ENCODE measurements at places on chromosomes 6 and 20.
A peak's percentile ranks its signal among the peaks of the same experiment; 100 is the strongest.

- DNase-seq, result no peak
Measured at GRCh38 chr6:80250391-80250997, 144.0 kb downstream of the BCKDHB start.

- DNase-seq, result no peak
Measured at GRCh38 chr6:57256541-57256940, 34.4 kb upstream of the RAB23 start.

DNA sequence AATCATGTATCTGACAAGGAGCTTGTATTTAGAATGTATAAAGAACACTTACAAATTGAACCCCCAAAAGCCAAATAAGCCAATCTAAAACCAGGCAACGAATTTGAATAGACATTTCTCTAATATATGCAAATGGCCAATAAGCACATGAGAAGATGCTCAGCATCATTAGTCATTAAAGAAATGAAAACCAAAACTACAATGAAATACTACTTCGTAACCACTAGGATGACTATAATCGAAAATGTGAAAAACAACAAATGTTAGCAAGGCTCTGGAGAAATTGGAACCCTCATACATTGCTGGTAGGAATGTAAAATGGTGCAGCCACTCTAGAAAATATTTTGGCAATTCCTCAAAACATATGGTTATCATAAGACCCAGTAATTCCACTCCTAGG is 105.8 kb upstream of the TOP1 start:
- DNase-seq, result no peak

GRCh38 chr20:43904827-43905177 is 9.8 kb upstream of the TOX2 start:
- no peak for DNase-seq

- DNase-seq, result no peak
Measured at GRCh38 chr6:35492258-35492973, 4.5 kb downstream of the TEAD3 start.

DNA sequence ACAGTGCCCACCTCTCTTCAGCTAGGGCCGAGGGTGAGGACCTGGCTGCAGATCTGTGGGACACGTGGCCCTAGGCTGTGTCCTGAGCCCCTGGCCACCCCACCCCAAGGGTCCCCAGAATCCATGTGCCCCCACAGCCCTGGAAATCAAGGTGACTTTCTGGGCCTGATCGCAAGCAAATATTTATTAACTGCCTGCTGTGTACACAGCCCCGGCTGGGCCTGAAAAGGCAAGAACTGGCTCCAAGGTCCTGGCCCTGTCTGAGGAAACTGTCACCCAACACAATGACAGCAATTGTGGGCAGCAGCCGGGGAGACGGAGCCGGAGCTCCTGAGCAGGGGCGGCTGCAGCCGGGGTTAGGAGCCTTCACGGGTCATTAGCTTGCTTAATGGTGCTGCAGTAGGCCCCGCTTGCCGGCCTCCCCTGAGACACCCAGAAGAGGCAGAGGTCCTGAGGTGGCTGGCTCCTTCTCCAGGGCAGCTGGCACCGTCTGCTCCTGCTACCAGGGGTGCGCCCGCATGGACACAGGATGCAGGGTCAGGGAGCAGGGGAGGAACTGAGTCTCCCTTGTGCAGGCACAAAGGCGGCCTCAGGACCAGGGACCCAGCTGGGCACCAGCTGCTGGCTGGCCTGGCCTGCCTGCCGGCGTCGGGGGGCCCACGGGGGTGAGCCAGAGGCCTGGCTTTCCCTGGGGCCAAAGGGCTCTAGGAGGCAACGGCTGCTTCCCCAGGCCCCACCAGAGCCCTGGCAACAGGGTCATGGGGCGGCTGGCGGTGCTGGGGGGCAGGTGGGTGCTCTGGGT is 24.1 kb downstream of the NPEPL1 start:
- DNase-seq, result no peak

DNA sequence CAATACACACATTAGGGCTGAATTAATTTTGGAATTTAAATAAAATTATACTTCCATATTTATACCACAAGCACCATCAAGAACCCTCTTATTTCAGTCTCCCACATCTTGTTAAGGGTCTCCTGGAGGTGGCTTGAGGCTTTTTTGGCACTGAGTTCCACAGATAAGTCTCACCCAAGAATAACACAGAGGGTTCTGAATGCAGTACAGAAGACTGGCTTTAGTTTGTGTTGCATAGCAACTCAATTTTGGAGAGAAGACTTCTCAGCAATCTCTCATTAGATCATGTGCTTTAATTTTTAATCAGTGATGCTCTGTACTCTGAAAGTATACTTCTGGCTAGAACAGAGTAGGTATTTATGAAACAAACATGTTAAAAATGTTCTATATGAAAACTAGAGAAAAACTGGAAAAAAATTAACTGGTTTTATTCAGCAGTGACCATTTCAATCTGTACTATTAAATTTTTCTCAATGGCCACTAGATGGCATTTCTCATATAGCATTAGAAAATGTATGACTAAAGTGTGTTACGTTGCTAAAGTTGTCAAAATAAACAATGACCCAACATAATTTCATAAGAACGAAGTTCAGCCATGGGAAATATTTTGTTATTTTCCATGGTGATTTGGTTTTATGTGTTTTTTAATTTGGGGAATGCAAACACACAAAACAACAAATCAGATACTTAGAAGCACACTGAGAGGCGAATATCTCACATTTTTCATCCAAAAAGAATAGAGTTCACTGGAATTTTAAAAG is 32.7 kb upstream of the MAP7 start:
- DNase-seq, result no peak

GRCh38 chr20:42955713-42956112 is 234.0 kb downstream of the PTPRT start:
- no peak for DNase-seq

DNA sequence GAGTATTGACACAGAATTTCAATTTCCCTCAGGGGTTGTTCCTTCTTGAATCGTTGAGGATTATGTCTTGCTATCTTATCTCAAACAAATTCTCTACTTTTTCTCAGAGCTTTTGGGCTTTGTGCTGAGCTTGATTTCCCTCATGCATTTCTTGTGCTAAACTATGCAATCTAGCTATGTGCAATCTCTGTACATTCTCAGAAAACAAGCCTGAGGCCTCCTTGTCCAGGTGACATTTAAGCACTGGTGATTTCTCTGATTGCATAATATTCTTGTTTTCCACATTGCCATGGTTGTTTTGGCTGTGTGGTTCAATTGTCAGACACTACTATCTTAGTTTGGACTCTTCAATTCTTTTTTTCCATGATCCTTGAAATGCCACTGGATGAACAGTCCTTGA is 81.2 kb upstream of the MAN1A1 start:
- DNase-seq, result no peak

GRCh38 chr6:28982476-28983266 is 22.4 kb downstream of the ZNF311 start:
- no peak for DNase-seq

DNA sequence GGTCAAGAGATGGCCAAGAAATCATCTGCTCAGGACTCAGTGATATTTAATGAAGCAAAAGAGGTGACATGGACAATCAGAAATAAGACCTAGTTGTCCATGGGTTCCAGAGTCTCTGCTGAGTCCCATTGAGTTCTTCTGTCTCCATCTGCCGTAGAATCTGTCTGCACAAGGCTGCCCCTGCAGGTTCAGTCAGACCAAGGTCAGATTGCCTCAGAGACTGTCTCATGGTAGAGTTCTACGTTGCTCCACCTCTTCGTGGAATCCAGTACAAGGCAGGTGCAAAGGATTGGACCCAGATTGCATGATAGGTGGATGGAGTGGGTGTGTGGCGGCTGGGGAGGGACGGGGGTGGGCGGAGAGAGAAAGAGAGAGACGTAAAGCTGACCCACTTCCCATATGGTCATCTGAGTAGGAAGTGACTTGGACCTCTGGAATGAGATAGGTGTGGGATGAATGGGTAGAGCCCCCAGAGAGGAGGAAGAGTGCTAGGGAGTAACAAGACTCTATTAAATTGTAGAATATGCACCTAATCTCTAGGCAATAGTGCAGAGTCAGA is 75.3 kb downstream of the SOBP start:
- DNase-seq, result no peak

GRCh38 chr20:63023936-63024571 is 17.3 kb upstream of the BHLHE23 start:
- no peak for DNase-seq

DNA sequence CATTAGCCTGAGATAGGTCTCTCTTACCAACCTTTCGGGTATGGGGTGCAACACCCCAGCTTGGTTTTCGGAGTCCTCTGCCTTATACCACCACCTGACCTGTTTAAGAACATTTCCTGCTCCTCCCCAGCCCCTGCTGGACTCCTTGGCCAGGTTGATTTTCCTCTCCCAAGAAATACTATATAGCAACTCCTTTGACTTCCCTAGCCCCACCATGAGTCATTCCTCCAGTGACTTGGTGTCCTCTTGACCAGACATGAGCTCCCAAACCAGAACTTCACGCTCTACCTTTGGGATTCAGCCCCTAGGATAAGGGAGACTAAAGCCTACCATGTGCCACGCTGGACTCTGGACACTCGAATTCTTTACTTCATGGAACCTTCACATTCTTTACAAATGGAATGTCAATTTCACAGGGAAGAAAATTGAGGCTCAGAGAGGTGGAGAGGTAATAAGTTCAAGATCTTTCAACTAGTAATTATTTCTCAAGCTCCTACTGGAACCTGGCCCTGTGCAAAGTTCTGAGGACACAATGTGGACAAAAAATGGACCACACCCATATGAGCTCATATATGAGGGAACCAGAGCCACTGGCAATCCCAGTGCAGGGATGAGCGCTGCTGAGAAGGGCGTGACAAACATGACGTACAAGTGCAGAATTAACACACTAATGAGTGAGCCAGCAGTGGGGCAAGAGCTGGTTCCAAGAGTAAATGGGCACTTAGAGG is 48.2 kb downstream of the SIRPA start:
- DNase-seq, result no peak

- no peak for DNase-seq
Measured at GRCh38 chr20:19515074-19515473, 243.0 kb upstream of the RIN2 start.

DNA sequence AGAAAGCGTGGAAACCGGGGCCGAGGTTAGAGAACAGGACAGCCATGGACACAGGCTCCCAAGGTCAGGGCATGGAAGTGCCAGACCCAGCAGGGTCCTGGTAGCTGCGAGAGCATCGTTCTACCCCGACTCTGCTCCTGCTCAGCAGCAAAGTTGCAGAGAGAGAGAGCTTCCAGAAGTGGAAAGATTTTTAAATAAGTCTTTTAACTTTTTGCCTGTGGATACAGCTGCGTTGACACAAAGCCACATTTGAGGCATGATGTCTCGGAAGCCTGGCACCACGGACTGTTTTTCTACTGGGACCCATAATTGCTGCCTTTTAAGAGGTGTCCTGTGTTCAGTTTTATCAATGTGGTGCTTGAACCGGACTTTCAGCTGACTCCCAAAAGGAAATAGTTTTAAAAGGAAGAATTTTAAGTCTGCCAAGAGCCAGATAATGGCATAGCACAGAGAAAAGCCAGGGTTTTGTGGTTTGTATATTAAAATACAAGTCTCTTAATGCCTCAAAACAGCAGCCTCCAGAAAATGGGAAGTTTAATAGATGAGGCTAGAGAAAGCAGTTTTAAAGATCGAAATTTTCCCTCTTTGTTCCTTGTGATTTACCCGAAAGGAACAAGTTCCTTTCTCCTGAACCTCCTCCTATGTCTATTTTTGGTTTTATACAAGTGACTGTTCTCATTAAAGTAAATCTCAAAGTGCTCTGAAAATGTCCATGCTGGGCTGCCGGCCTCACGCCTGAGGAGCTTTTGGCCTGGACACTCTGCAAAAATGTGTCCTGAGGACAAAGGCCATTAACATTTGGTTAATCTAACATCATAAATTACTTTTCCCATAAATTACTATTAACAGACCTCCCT is 91.5 kb downstream of the RIN2 start:
- no peak for DNase-seq

DNA sequence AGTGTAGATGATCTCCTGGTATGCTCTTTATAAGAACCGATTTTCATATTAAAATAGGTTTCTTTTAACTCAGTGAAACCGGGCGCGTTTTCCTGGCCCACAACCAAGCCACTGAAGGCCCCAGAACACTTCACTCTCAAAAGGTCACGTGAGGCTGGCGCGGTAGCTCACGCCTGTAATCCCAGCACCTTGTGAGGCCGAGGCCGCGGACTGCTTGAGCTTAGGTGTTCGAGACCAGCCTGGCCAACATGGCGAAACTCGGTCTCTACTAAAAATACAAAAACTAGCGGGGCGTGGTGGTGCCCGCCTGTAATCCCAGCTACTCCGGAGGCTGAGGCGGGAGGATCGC is 402 bp upstream of the TAF8 start:
- DNase-seq, result no peak

DNA sequence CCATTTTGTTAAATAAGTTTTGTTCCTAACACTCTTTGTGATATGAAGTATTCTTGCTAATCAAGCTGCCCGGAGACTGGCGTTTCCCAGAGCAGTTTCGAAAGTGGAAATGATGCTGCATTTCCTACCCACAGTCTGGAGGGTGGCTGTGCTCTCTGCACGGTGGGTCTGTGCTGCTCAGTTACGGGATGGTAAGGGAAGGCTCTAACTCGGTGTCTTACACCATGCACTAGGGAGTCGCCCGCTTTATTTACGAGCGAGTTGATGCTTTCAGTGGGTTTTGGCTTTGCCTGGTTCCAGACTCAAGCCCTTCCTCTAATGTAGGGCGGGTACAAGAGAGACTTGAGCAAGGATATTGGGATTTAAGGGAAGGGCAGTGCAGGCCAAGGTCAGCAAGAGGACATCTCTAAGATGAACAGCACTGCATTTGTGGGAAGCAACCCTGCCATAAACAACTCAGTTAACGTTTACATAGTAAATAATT is 180.1 kb upstream of the AKAP12 start:
- no peak for DNase-seq

DNA sequence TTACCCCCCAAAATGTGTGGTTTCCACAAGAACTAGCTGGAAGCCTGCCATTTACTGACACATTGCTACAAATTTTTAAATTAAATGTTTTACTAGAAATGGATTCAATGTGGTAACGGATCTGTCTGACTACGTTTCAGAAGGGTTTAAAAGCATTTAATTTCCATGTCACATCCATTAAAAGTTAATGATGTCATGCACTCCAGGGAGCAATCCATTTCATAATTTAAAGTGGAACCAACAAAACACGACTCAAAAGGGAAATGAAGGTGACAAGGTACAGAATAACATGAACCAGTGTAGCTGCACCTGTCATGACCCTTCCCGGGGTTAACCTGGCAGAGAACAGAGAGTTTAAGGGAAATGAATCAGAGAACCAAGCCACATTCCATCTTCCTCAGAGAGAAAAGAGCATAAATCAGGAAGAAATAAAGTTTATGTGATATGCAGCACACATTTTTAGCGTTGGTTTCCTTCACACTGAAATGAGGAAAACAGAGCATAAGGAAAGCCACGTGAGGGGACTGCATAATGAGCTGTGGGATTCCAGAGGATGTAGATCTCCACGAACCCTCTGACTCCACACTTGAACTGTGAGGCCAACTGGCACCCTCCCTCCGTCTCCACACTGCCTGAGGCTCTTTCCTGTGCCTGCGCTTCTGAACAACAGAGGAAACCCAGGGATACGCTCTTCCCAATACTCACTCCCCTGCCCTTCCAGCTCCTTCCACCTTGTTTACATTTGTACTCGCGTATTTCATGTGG is 170.3 kb upstream of the AHI1 start:
- DNase-seq, result no peak

GRCh38 chr20:63782051-63782471 is 42.5 kb downstream of the SLC2A4RG start:
- peak; percentile 15 for DNase-seq

Measured in stimulated activated CD8-positive, alpha-beta memory T cell treated with anti-CD3 and anti-CD28 coated beads, Interleukin-12 subunit alpha, Interleukin-12 subunit beta, amount 100 ng/mL, for 1 hour (primary cell).